ENCODE measurements at places on chromosomes 6 and 20. TPM values are rescaled to one million over a fixed set of nuclear protein-coding genes. Genes with fewer than 3 reads are reported as not detected.

DNA sequence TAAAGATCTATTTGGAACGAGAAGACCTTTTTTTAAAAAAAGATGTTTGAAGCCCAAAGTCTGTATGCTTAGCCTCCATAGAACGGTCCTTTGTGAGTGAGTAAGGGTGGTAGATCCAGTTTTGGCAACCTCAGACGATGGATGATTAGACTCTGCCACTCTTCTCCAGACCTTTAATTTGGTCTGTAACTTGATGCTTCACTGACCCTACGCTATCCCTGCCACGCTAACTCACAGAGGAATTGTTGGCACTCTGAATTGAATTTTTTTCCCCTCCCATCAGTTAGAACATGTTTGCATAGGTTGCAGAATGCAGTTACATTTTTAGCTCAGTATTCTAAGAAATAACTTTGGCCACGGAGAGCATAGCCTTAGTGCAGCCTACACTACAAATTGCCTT, 15.8 kb upstream of the DEK start:
- H3K27ac ChIP-seq: no peak overlapping the region
- DNase-seq: no peak
- H3K36me3 ChIP-seq: no peaks in the 10 kb centered on the region
- H3K27me3 ChIP-seq: peaks cover 4% of the 10 kb centered on the region

- H3K4me1 ChIP-seq: no peaks in the 10 kb centered on the region
- H3K4me3 ChIP-seq: no peak overlapping the region
- no peaks in the 10 kb centered on the region for H3K36me3 ChIP-seq
- H3K27me3 ChIP-seq: no peaks in the 10 kb centered on the region
Measured at GRCh38 chr20:20089018-20089417, 36.7 kb downstream of the CFAP61 start.

DNA sequence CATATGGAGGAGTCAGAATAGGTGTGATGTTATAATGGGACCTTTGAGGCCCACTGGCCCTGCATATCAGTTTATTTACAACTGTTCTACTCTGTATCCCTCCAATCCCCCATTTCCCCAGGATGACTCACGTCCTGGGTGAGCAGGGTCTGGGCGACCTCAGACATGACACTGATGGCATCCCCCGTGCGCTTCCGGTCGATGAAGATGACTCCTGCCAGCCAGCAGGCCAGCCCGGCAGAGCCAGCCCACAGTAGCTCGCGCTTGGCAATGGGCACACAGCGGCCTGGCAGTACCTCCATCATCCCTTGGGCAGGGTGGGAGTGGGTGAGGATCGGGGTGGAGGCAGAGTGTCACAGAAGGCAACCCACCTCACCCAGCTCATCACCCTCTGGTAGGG, 5.6 kb downstream of the AGPAT1 start:
- no peak overlapping the region for H3K4me3 ChIP-seq
- peaks cover 11% of the 10 kb centered on the region for H3K4me1 ChIP-seq
- H3K36me3 ChIP-seq: no peaks in the 10 kb centered on the region

DNA sequence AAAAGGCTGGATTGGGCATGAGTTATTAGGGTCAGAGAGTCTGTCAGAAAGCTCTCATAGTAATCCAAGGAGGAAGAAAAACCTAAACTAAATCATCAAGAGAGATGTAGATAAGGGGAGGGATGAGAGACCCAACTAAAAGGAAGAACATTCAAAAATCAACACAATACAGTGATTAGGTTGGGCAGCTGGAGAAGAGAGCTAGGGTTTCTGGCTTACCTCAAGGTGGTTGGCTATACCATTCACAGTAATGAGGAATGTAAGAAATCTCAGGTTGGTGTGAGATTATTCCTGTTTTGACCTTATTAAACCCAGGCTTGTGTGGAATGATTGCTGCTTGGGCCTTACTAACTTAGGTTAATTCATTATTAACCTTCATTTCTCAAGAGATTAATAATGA, 6.2 kb upstream of the COX7A2 start:
- no peak overlapping the region for H3K27ac ChIP-seq
- H3K36me3 ChIP-seq: peaks cover 5% of the 10 kb centered on the region
- no peak overlapping the region for H3K4me3 ChIP-seq
- H3K4me1 ChIP-seq: no peaks in the 10 kb centered on the region
- H3K27me3 ChIP-seq: no peaks in the 10 kb centered on the region

DNA sequence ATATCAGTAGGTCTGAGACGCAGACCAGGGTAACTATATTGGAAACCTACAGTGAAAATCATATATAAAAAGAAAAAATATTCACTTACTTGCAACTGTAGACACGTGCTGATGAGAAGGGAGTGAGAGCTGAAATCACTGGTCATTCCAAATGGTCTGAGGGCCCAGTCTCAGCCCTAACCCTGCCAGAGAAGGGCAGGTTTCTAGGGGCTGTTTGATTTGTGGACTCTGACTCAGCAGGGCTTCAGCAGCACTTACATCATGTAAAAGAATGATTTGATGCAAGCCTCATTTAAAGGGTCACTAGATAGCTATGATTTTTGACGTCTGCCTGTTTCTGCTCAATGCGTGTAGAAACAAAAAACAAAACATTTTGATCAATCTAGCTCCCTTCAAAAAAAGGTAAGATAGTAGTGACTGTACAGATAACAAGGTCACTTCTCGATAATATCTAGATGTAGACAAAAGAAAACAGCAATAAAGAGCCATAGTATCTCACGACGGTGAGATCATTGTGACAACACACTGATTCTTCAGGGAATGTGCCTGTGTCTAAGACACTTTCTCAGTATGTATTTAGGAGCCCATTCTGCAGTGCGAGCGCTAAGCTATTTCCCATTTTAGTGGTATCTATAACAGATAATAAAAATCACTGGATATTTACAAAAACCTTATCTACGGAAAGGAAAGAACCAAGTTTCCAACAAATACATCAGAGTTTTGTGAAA, 307.2 kb downstream of the HIVEP2 start:
- H3K27me3 ChIP-seq: no peaks in the 10 kb centered on the region
- H3K36me3 ChIP-seq: no peaks in the 10 kb centered on the region
- no peaks in the 10 kb centered on the region for H3K4me1 ChIP-seq
- H3K27ac ChIP-seq: no peak overlapping the region
- no peak overlapping the region for H3K4me3 ChIP-seq

- peak overlapping the region; percentile 77 for H3K27ac ChIP-seq
- H3K4me1 ChIP-seq: peaks cover 19% of the 10 kb centered on the region
- DNase-seq: no peak
Measured at GRCh38 chr6:157982102-157982562, 469 bp downstream of the SYNJ2 start.

- no peaks in the 10 kb centered on the region for H3K36me3 ChIP-seq
- DNase-seq: no peak
- no peaks in the 10 kb centered on the region for H3K27me3 ChIP-seq
- H3K4me1 ChIP-seq: no peaks in the 10 kb centered on the region
- no peak overlapping the region for H3K27ac ChIP-seq
Measured at GRCh38 chr6:150332939-150333584, 35.8 kb upstream of the IYD start.

The WFDC10B gene
- polyA plus RNA-seq: not detected

The IRF4 gene
- polyA plus RNA-seq: 0.04 TPM
